Effector memory CD8-positive, alpha-beta T cell (primary cell): ENCODE measurements at places on chromosomes 2 and 18.

DNA sequence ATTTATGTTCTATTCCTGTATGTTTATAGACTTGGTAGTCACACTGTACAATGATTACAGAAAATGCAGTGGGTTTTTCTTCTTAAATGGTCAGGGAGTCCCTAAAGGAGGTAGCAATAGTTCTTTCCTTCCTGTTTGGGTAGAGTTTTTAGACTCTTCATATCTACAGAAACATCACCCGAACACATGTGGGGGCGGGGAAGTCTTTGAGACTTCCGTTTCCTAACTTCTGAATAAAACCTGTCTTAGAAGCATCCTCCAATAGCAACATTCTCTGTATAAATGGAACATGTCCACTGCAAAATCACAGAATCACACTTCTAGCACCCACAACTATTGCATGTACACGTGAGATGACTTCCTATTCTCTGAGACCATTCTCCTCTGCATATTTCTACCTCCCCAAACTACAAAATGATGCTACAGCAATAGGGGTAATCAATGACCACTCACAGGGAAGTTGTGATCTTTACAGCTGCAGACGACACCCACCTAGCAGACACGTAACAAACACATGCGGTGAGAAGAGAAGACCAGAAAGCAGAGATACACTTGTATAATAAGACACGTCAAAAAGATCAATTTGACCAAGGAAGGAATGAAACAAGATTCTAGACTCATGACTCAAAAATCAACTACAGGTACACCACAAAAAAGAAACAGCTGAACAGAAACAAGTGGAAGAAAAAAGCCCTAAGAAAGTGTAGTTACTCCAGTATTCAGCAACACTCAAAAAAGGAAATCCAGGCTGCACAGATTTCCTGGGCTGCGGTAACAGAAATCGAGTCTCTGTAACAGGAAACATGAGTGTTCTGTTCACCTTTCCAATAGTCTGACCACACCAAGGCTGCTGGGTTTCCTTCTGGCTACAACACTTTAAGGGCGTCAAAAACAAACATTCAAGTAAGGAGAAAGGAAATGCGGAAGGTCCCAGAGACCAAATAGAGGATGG, 120.4 kb downstream of the ZNF516 start:
- peaks cover 4% of the 10 kb centered on the region for H3K27me3 ChIP-seq
- peaks cover 7% of the 10 kb centered on the region for H3K36me3 ChIP-seq
- DNase-seq, result no peak
- peaks cover 26% of the 10 kb centered on the region for H3K4me1 ChIP-seq

DNA sequence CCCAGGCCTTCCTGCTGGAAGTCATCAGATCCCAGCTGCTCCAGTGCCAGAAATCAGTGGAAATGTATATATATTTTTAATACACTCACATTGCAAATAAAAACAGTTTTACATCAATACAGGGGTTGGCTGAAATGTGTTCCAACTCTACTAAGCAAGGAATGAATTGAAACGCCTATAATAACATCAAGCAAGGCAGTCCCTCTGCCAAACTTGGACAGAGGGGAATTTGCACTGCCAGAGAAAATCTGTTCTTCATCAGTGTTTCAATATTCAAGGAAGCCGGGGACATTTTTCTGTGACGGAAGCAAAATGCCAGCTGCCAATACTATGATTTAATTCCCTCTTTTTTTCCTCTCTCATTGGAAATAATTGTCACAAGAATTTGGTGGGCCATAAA, 335.3 kb downstream of the TNS1 start:
- H3K27me3 ChIP-seq, result no peaks in the 10 kb centered on the region
- no peak overlapping the region for H3K27ac ChIP-seq
- H3K36me3 ChIP-seq, result no peaks in the 10 kb centered on the region
- no peak overlapping the region for H3K4me3 ChIP-seq
- no peaks in the 10 kb centered on the region for H3K4me1 ChIP-seq

- no peaks in the 10 kb centered on the region for H3K27me3 ChIP-seq
- no peak overlapping the region for H3K4me3 ChIP-seq
- peaks cover 7% of the 10 kb centered on the region for H3K36me3 ChIP-seq
- DNase-seq, result no peak
- peaks cover 33% of the 10 kb centered on the region for H3K4me1 ChIP-seq
- no peak overlapping the region for H3K27ac ChIP-seq
Observed at GRCh38 chr2:168375195-168375798, 80.8 kb upstream of the CERS6 start.

DNA sequence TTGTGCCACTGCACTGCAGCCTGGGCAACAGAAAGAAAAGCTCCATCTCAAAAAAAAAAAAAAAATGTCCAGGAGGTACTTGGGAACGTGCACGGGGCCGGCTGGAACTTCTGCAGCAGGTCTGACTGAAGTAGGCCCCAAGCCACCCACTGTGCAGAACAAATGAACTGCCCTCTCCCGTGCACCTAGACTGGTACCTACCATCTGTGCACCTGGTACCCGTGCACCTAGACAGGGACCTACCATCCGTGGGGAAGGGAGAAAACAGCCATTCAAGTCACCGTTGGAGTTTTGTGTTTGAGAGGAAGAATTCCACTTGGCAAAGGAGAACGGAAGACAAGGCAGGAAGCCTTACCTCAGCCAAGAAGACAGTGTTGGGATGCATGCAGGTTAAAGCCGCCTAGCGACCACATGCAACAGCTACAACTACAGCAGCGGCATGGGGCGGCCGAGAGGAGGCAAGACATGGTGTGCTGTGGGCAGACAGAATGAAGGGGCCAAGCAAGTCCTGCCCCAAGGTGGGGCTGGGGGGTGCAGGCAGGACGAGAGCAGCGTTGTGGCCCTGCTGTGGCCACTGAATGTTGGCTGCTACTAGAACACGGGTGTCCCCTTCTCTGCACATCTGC, 16.1 kb downstream of the ST3GAL5 start:
- H3K27ac ChIP-seq, result no peak overlapping the region
- H3K27me3 ChIP-seq, result no peaks in the 10 kb centered on the region
- DNase-seq, result no peak
- H3K4me3 ChIP-seq, result no peak overlapping the region
- H3K36me3 ChIP-seq, result peaks cover 21% of the 10 kb centered on the region

GRCh38 chr18:75261430-75262223, 51.0 kb downstream of the TSHZ1 start:
- H3K36me3 ChIP-seq, result peaks cover 4% of the 10 kb centered on the region
- DNase-seq, result no peak

GRCh38 chr18:40670668-40671375, 1284.2 kb upstream of the PIK3C3 start:
- no peaks in the 10 kb centered on the region for H3K4me1 ChIP-seq
- DNase-seq, result no peak
- H3K36me3 ChIP-seq, result no peaks in the 10 kb centered on the region
- H3K27ac ChIP-seq, result no peak overlapping the region
- H3K27me3 ChIP-seq, result no peaks in the 10 kb centered on the region
- H3K4me3 ChIP-seq, result no peak overlapping the region

GRCh38 chr18:36394486-36394885, 97.0 kb downstream of the FHOD3 start:
- no peaks in the 10 kb centered on the region for H3K4me1 ChIP-seq
- no peak for DNase-seq
- H3K4me3 ChIP-seq, result no peak overlapping the region
- peaks cover 13% of the 10 kb centered on the region for H3K27me3 ChIP-seq
- no peaks in the 10 kb centered on the region for H3K36me3 ChIP-seq

DNA sequence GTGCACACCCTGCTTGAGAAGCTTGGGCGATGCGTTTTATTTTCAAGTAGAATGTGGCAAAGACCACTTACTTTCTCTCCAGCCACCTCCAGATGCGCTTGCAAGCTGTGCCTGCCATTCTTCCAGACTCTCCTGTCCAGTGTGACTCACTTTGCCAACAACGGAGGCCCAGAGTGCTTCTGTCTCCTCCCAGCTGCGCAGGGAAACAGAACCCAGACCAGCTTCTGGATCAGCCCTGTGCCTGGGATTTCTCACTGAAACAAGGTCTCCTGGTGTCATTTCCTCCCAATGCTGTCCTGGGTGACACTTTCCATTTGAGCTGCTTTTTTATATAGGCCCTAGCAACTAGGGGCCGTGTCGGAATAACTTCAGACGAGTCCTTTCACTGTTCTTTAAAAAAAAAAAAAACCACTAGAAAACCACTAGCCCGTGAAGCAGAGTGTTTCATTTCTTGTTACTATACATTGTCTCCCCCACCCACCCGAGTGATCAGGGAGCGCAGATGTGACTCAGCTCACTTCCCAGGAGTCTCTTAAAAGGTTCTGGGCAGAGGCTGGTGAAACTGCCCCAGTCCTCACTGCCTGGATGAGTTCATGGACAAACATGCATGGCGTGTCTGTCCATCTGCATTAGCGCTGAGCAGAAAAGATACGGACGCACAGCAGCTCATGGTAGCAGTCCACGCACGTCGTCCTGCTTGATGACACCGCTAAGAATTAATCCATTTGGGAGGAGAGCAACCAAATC, 25.3 kb upstream of the RPL31 start:
- H3K27me3 ChIP-seq, result peaks cover 44% of the 10 kb centered on the region
- H3K4me3 ChIP-seq, result no peak overlapping the region
- no peaks in the 10 kb centered on the region for H3K36me3 ChIP-seq
- no peak for DNase-seq

DNA sequence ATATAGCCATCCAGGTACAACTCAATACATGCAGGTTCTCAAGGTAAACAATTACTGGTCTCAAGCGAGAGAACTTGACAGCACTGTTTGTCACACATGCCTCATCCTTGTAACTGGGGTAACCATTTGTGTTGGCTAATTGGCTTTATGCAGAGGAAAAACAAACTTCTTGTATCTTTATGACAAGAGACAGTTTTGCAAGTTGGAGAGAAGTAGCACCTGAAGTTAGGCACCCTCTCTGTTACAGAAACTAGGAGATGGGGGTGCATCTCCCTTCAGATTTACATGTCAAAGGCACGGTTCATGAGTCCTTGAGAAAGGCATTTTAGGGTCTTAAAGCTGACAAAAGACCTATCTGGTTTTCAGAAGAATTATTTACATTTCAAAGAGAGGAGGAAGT, 241.7 kb downstream of the CD226 start:
- no peak for DNase-seq
- no peaks in the 10 kb centered on the region for H3K27me3 ChIP-seq
- H3K4me3 ChIP-seq, result no peak overlapping the region

DNA sequence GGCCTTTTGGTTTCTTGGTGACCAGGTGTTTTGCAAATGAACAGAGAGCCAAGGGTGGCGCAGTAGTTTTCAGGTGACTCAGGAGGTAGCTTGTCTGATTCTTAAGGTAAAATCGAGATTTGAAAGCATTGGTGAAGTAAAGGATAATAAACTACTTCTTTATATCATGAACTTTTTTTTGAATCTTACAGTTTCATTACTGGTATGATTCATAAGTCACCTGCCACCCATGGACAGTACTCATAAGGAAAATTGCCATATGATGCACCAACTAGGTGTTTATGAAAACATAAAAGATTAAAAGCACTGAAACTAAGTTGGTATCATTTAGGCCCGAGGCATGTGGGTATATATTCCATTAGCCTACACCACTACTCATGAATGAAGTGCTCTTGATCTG, 84.1 kb upstream of the MGAT5 start:
- no peaks in the 10 kb centered on the region for H3K27me3 ChIP-seq
- peak overlapping the region; percentile 0 for H3K27ac ChIP-seq
- no peaks in the 10 kb centered on the region for H3K36me3 ChIP-seq
- peaks cover 61% of the 10 kb centered on the region for H3K4me1 ChIP-seq
- no peak for DNase-seq
- H3K4me3 ChIP-seq, result no peak overlapping the region

GRCh38 chr18:986051-986450, 81.4 kb downstream of the ADCYAP1 start:
- H3K4me1 ChIP-seq, result no peaks in the 10 kb centered on the region
- H3K27me3 ChIP-seq, result no peaks in the 10 kb centered on the region
- no peak overlapping the region for H3K4me3 ChIP-seq
- no peaks in the 10 kb centered on the region for H3K36me3 ChIP-seq
- no peak overlapping the region for H3K27ac ChIP-seq

GRCh38 chr2:233068762-233069418, 8.7 kb downstream of the INPP5D start:
- peak overlapping the region; percentile 81 for H3K27ac ChIP-seq
- H3K4me3 ChIP-seq, result peak overlapping the region; percentile 42

GRCh38 chr18:14106906-14107305, 25.3 kb downstream of the ZNF519 start:
- DNase-seq, result no peak
- no peaks in the 10 kb centered on the region for H3K4me1 ChIP-seq
- no peaks in the 10 kb centered on the region for H3K36me3 ChIP-seq
- no peak overlapping the region for H3K27ac ChIP-seq

DNA sequence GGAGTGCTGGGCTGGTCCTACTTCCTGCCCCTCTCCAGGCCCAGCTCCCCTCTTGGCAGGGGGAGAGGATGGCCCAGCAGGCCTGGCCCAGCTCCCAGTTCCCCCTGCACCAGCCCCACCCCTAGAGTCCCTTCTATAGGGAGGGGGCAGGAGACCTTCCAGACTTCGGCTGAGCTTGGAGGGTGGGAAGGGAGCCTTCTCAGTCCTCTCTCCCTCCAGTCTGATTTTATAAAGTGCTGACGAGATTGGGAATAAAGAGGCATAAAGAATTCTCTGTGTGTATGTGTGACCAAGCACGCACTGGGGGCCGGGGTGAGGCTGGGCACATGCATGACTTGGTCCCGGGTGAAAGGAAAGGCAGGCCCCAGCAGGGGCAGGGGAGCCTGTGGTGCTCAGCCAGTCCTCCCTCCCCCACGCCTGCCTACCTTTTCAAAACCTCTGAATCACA, 5.1 kb downstream of the CHPF start:
- peaks cover 7% of the 10 kb centered on the region for H3K36me3 ChIP-seq
- H3K4me1 ChIP-seq, result peaks cover 5% of the 10 kb centered on the region
- DNase-seq, result no peak
- H3K4me3 ChIP-seq, result no peak overlapping the region

DNA sequence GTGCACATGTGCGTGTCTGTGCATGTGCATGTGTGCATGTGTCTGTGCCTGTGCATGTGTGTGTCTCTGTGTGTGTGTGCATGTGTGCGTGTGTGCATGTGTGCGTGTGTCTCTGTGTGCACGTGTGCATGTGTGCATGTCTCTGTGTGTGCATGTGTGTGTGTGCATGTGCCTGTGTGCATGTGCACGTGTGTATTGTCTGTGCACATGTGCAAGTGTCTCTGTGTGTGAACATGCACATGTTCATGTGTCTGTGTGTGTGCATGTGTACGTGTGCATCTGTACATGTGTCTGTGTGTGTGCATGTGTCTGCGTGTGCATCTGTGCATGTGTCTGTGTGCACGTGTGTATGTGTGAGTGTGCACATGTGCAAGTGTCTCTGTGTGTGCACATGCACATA, 277.3 kb downstream of the GALR1 start:
- H3K4me3 ChIP-seq, result no peak overlapping the region
- no peaks in the 10 kb centered on the region for H3K4me1 ChIP-seq
- H3K27ac ChIP-seq, result no peak overlapping the region
- no peaks in the 10 kb centered on the region for H3K36me3 ChIP-seq
- no peak for DNase-seq

DNA sequence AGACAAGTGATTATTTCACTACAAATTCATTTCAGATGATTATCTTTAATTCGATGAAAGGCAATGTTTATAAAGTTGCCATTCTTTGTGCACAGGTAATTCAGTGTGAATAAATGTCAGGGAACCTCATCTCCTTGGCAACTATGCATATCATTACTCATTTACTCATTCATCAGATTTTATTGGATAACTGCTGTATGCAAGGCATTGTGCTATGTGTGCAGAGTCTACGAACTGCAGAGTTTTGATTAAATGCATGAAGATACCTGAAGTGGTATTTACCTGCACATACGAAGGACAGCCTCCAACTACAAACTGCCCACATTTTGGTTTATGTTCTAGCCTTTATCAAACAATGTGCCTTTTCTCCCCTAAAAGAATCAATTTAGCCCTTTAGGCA, 3.5 kb downstream of the RND3 start:
- peaks cover 9% of the 10 kb centered on the region for H3K4me1 ChIP-seq
- H3K36me3 ChIP-seq, result no peaks in the 10 kb centered on the region
- no peak for DNase-seq
- H3K27me3 ChIP-seq, result peaks cover 48% of the 10 kb centered on the region
- H3K4me3 ChIP-seq, result no peak overlapping the region
